NCI-H524 treated with DMSO at 0.1 percent for 48 hours (cell line): ENCODE measurements at places on chromosomes 2 and 18.

- DNase-seq = no peak
Observed at GRCh38 chr2:121442889-121443288, 87.8 kb upstream of the RNU4ATAC start.

DNA sequence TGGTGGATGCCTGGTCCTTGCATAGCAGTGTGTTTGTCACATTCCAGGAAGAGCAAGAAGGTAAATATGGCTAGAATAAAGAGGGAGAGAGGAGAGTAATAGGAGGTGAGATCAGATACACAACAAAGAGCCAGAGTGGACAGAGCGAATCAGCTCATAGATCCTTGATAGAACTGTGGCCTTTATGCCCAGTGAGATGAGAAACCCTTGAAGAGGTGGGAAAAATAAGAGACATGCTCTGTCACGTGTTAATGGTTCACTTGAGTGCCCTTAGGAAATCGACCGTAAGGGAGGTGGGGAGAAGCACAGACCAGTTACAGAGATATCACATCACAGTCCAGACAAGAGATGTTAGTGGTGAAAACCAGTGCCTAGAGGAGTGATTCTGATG is 84.7 kb upstream of the RAB27B start:
- DNase-seq = no peak

GRCh38 chr2:84038866-84039265 is 420.2 kb downstream of the SUCLG1 start:
- peak; percentile 3 for DNase-seq

DNA sequence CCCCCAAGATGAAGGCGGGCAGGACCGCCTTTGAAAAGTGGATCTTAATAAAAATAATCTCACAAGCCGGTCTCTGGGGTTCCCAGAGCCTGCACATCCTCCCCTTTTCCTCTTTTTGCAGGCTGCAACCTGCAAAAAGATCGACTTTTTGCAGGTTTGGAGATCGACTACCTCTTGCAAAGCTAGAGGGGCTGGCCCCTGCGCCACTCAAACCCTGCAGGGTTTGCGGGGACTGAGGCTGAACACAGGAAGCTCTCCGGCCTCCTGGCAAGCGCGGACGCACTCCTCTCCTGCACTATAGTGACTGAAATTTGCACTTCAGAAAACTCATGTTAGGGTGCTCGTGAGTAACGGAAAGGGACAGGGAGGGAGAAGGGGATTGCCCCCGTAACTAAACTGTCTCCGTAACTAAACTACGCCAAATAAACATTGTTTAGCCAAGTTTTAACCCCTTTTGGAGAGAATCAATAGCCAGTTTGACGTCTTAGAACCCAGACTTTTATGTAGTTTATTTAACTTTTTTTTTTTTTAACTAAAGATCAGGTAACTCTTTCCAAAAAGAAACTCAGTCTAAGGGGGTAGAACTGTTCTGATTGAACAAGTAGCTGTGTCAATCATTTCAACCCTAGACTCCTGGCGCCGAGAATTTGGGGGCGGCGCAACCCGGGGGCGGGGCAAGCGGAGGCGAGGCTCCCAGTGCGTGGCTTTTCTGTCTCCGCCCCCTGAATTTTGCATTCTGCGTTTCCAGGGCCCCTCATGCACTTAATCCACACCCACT is 2.5 kb downstream of the IGFBP5 start:
- peak; percentile 77 for DNase-seq

DNA sequence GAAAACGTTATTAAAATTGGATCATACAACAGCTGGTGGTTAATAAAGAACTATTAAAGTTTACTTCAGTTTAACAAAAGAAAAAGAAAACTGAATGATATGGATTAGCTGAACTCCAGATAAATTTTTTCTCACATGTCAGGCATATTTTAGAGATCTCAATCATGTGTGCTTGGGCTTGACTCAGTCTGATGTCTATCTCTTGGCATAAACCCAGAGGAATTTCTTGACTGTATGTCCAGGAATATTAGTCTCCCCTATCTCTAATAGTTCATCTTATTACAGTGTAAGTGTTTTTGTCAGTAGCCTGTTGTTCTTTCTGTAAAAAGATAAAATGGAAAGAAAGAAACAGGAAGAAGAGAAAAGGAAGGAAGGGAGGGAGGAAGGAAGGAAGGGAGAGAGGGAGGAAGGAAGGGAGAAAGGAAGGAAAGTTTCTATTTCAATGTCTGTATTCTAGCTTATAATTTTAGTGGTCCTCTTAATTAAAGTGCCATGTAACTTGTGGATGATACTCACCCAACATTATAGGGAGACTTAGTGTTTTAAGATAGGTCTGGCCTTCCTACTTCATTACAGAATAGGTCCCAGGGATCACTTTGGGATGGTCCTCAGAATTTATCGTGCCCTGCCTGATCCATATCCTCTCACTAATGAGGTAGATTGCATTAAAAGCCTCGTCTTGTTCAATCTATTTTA is 99.7 kb upstream of the UGP2 start:
- DNase-seq = no peak

- no peak for DNase-seq
Observed at GRCh38 chr2:216881411-216881810, 21.5 kb upstream of the TNP1 start.

GRCh38 chr2:113755035-113755834 is 1.2 kb downstream of the SLC35F5 start:
- DNase-seq = no peak

DNA sequence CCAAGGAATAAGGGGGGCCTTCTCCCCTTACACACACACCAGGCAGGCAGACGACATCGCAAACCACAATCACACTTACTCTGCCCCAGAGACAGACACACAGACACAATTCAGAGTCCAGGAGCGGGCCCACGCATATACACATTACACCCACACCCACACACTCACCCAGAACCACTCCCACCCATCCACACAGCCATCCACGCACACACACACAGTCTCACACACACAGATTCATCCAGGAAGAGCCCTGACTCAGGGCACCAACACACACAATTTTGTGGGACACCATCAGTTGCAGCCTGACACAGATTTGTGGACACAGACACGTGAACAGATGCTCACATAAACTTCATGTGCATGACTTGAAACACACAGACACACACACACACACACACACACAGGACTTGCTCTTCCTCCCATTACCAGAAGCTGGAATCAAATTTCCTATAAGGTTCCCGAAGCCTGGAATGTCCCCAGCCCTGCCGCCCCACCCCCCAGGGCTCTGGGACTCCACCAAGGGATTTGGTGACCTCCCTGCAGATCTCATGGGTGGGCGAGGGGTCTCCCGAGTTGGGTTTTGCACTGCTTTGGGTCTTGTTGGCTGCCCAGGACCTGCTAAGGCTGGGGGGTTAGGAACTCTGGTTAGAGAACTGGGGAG is 23.5 kb downstream of the TNS1 start:
- no peak for DNase-seq

DNA sequence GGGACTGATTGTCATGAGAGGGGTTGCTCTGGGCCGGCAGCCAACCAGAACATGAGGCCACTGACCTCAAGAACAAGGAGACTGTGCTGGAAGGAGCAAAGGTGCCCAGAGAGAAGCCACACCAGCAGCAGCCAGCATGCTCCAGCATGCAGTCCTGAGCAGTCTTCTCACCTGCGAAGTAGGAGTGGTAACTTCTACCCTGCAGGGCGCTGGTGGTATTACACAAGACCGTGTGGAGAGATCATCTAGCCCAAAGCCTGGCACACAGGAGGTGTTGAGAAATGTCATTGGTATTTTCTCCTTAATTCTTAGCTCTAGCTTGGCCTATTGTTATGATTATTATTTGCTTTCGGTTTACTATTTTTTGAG is 132.7 kb downstream of the TSN start:
- DNase-seq = no peak

DNA sequence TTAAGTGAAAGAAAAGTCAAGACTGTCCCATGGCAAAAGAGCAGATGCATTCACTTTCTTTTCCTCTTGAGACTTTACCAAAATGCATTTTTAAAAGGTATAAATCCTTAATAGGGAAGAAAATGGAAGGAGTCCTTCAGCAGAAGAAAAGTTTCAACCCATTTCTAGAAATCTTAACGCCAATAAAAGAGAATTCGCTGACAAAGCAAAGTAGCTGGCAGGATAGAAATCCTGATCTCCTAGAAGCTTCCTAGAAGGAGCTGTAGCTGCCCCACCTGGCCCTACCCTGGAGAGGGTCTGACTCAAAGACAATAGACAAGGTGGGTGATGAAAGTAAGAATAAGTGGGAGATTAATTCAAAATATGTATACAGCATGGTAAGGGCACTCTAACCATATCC is 144.9 kb upstream of the PKDCC start:
- DNase-seq = no peak

DNA sequence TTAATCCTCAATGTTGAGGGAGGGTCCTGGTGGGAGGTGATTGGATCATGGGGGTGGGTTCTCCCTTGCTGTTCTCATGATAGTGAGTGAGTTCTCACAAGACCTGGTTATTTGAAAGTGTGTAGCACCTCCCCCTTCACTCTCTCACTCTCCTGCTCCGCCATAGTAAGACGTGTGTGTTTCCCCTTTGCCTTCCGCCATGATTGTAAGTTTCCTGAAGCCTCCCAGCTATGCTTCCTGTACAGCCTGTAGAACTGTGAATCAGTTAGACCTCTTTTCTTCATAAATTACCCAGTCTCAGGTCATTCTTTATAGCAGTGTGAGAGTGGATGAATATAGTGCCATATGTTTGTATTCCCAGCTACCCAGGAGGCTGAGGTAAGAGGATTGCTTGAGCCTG is 9.6 kb downstream of the IL1B start:
- DNase-seq = no peak

DNA sequence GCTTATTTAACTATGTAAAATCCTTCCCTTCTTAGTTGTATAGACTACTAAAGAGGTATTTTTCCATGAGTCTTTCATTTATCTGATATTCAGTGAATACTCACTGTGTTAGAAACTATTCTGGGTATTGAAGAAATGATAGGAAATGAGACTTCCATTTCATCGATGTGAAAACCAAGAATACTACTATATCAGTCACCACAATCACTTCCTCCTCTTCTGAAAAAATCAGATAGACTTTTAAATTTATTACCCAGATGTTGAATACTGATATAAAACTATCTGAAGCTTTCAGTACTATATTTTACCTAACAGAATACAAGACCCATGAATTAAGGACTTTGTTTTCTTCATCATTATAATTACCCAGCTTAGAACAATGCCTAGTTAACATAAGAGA is 1801.1 kb upstream of the CELF4 start:
- DNase-seq = no peak

DNA sequence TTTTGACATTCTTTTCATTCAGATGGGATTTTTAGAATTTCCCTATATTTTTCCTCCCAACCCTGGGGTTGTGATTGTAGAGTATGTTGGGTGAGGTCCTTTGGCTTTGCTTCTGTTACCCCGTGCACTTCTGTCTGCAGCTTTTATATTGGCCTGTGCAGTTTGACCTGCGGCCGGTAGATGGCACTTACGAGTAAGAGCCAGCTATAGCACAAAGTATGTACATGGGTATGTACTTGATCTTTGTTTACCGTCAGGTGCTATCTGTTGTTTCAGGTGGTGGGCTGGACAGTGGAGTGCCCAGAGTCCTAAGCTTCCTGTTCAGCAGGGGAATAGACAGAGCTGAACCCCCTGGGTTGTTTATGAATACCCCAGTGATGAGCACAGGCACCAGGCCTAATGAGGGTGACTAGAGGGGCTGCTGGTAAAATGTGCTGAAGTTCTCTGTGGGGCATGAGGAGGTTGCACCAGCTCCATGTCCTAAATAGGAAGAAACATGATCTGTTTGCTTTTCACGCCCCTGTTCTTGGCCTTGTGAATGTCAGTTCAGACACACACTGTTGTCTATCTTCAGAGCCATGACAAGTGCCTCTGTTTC is 58.9 kb upstream of the THUMPD2 start:
- no peak for DNase-seq

- DNase-seq = no peak
Observed at GRCh38 chr18:64402636-64403035, 253.7 kb upstream of the LINC00305 start.
